ENCODE measurements at places on chromosomes 1 and 21. TPM values are rescaled to one million over a fixed set of nuclear protein-coding genes. Genes with fewer than 3 reads are reported as not detected.

MYOC gene
- total RNA-seq, result 0.37 TPM

LINGO4 gene
- total RNA-seq, result not detected

UBASH3A gene
- total RNA-seq, result 4.6 TPM

MEX3A gene
- total RNA-seq, result not detected

KANK4 gene
- 3.2 TPM for total RNA-seq

TIE1 gene
- total RNA-seq, result not detected

FTCD gene
- total RNA-seq, result not detected

FAM110D gene
- not detected for total RNA-seq

CASQ1 gene
- not detected for total RNA-seq

FAM89A gene
- total RNA-seq, result 8.1 TPM

LENEP gene
- not detected for total RNA-seq

LCA5L gene
- total RNA-seq, result not detected

LYSMD1 gene
- total RNA-seq, result 4.5 TPM

LAD1 gene
- total RNA-seq, result 43.8 TPM

CFHR2 gene
- total RNA-seq, result not detected

DNA sequence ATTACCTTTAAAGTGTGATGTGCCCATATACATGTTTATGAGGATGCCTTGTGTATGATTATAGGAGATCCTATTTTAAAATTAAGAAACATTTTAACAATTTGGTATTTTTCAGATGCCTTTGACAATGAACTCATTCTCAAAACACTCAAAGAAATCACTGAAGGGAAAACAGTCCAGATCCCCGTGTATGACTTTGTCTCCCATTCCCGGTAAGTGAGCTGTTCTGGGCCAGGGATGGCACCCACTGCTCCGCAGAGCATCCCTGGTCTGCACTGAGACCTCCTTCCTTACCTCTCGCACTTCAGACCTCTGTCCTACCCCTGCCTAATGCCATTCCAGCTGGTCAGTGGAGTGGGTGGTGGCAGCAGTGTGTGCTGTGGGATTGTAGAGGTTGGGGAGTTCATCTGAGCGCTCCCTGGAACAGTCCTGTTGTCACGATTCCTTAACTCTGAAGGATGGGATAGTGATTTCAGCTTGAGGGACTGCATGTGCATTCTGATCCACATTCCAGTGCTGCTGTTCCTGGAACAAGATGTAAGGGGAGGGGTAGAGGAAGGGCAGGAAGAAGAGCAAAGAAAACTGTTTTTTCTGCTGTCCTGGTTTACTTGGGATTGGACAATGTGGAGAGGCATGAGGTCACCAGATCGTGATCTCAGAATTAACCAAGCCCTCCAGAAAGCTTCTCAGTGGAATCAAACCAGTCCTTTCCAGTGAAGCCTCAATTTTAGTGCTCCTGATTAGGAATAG, 63.9 kb downstream of the UCK2 start:
- no peak for DNase-seq

DNA sequence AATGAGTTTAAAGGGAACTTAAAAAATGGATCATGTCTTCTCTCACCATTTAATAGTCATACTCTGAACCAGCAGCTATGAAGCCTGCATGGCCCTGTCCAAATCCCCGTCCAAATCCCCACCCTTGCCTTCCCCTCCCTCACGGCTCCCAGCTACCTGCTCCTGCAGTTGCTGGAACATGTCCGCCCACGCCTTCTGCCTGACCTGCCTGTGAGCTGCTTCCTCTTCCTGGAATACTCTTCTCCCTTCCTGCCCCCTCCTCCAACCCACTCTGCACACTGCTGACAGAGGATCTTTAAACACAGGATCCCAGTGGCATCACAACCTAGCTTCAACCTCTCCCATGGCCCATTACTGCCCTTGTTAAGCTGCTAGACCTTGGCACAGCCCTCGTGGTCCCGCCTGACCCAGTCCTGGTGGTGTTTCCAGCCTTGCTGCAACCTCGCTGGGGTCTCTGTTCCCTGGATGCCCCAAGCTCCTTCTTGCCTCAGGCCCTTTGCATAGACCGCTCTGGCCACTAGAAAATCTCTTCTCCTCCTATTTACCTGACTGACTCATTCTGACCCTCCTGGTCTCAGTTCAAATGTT, 118.3 kb downstream of the PTPRU start:
- DNase-seq, result no peak

DNA sequence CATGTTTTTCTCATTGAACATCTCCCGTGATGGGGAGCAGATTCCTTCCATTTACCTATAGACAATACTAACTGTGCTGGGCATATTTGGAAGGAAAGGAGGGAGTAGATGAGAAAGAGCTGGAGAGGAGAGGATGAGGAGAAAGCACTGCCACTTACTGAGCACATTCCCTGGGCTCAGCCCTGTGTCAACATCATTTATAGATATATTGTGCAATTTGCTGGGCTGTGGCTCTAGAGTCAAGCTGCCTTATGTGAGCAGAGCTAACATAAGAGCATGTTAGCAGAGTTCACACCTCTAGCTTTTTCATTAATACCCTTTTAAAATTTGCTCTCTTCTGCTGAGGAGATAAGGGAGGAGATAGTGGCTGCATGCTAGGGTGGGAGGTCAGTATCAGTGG, 22.3 kb upstream of the CD53 start:
- no peak for DNase-seq

DNA sequence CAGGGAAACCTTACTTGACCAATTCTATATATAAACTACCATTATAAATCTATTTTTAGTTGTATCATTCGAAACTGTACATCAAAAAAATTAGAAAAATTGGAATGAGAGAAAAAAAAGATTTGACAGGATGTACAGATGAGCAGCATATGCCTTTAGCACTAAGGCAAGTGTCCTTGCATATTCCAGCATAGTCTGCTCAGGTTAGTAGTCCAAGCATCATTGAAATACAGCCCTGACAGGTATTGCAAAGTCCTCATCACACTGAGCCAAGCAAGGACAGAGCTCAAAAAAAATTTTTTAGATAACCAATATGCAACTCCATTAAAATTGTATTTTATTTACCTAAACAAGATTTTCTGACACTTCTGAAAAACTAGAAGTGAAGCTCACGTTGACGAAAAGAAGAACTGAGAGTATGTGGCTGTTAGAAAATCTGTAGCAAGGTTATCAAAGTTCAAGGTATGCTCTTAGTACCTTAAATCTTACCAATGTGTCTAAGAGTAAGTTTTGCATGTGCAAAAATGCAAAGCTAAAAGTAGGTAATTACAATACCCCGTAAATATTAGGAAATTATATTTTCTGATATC, 465.6 kb upstream of the ADGRL4 start:
- DNase-seq, result no peak

DNA sequence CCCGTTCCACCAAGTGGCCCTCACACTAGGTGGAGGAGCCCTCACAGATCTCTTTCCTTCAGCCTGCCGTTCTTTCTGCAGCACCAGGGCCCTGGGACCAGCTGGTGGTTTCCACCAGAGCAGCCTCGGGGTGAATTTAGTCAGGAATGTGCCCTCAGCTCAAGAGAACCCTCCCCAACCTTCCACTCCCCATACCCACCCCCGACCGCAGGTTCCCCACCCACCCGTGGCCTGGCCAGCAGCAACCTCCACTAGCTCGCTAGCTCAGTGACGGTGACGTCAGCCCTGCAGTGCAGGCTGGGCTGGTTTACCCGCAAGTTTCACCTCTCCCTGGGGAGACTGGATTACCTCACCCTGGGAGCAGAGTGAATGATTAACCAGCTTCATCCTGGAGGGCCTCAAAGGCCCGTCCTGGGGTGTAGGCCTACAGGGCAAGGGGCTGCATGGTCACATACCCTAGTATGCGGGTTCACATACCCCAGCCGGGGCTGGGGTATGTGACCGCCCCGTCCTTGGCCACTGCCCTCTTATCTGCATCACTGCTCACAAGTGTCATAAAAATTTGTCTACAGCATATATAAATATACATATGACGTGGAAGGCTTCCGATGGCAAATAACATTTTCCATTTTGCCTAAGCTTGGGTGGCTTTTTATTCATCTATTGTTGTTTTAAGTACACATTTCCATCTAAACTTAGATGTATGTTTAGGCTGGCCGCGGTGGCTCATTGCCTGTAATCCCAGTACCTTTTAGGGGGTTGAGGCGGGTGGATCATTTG, 24.5 kb downstream of the ELF3 start:
- peak; percentile 97 for DNase-seq

DNA sequence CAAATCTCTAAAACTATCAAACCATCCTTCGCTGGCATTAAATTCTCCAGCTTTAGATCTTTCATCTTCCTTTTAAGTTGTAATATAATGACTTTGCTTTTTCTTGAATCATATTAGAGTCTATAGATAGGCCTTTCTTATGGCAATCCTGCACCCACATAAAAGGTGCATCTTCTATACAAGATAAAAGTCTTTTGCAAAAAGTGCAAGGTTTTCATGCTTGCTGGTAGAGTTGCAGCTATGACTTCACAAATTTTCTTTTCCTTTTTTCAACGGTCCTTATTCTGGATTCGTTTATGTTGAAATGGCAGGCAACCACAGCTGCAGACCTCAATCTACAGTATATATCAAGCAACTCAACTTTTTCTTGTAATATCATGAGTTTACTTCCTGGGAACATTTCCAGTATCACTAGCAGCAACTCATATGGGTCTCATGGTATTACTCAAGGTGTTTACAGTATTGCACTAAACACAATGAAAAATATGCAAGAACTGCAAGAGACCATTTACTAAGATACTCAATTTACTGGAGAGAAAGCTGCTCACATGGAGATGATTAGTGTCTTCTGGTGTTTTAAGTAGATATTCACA, 22.1 kb downstream of the OMA1 start:
- no peak for DNase-seq

- DNase-seq, result no peak
Observed at GRCh38 chr21:19181604-19182140, 778.1 kb upstream of the TMPRSS15 start.

- peak; percentile 65 for DNase-seq
Observed at GRCh38 chr1:183580281-183580682, 10.0 kb downstream of the NCF2 start.

GRCh38 chr1:96962751-96963211, 241.2 kb downstream of the PTBP2 start:
- no peak for DNase-seq

- no peak for DNase-seq
Observed at GRCh38 chr1:2617971-2618470, 14.8 kb downstream of the MMEL1 start.

DNA sequence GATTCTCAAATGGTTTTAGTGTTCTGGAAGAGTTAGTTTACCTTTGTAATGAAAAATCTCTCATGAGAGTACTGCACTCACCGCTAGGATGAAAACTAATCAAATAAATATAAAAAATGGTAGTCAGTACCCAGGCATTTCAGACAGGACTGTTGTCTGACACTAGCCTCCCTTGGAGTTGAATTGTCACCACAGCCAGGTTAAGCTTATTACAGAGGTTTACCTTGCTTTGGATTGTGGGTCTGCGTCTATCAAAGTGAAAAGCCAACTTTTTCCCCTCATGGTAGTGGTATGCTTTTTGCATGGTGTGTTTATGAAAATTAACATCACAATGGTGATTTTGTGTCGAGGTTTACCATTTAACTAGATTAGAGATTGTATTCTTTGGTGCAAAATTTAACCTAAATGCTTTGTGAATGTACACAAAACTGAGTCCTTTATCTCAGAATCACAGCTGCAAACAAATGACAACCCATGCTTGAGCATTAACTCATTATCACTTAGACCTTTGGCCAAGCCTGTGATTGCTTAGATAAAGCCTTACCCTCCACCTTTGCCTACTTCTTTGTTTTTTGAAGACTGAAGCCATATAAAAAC, 20.1 kb downstream of the RAP1A start:
- DNase-seq, result no peak

- DNase-seq, result no peak
Observed at GRCh38 chr1:201142011-201142848, 12.0 kb downstream of the TMEM9 start.

DNA sequence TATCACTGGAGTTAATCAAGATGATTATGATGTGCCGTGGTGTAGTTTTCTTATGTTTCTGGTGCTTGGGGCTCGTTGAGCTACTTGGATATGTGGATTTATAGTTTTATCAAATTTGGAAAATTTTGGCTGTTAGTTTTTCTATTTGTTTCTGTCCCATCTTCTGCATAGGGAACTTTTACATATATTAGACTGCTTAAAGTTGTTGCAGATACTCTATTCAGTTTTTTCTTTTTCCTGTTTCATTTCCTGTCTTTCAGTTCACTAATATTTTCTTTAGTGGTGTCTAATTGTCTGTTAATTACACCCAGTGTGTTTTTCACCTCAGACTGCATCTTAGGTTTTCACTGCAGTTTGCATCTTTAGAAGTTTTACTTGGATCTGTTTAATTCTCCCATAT, 247.7 kb downstream of the CAMTA1 start:
- no peak for DNase-seq

GRCh38 chr1:35623832-35624231, 17.5 kb downstream of the PSMB2 start:
- no peak for DNase-seq

GRCh38 chr1:164163289-164163849, 395.6 kb upstream of the PBX1 start:
- DNase-seq, result no peak

DNA sequence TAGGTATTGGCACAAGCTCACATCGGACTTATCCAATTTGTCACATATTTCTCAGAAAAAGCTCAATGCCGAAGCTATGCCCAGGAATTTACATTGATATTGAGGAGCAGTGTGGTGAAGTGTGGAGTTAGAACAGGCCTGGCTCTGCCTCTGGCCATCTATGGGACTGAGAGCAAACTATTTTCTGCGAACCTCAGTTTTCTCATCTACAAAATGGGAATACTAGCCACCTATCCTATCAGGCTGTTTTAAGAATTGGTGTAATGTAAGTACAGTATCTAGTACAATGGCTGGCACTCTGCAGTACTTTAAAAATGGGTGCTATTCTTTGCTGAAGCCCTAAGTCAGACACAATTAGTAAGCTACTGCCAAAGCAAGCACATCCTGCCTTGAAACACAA, 47.2 kb downstream of the ARHGEF11 start:
- DNase-seq, result no peak

- DNase-seq, result no peak
Observed at GRCh38 chr1:203354246-203354645, 3.3 kb upstream of the FMOD start.

DNA sequence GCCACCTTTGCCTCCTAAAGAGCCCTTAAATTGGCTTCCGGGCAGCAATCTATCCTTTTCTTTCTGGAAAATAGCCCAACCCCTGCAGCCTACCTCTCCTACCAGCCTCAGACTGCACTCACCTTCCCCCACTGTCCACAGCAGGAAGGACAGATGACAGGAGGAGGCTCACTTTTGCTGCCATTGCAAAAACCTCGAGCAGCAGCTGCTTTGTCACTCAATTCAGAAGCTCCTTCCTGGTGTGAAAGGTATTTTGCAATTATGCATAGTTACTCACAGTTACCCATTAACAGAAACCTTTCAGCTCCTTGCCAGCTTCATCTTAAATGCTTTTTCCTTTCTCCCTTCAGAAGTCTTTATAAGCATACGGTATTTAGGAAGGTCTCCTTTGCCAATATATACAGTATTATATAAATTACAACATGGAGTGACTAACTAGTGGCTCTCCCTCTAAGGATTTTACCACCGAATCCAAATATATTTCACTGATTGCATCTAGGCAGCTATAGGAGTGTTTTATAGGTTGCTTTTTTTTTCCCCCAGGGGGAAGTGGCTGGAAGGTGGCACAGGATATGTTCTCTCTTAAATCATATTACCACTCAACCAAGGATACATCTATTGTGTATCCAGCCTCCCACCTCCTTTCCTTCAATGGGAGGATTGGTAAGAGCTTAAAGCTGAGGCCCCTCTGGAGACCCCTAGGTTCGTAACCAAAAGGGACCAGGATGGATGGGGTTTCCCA, 142.1 kb upstream of the IPO9 start:
- peak; percentile 76 for DNase-seq
